Stimulated activated CD4-positive, alpha-beta T cell treated with anti-CD3 and anti-CD28 coated beads, Interleukin-15, amount 100 ng/mL, for 1 hour (primary cell): ENCODE measurements at places on chromosomes 1 and 21.

GRCh38 chr21:19286876-19287275 is 883.3 kb upstream of the TMPRSS15 start:
- no peak for DNase-seq

GRCh38 chr1:168285521-168285790 is 4.8 kb downstream of the TBX19 start:
- DNase-seq = no peak

- DNase-seq = no peak
Observed at GRCh38 chr1:64363111-64363510, 106.8 kb upstream of the CACHD1 start.

DNA sequence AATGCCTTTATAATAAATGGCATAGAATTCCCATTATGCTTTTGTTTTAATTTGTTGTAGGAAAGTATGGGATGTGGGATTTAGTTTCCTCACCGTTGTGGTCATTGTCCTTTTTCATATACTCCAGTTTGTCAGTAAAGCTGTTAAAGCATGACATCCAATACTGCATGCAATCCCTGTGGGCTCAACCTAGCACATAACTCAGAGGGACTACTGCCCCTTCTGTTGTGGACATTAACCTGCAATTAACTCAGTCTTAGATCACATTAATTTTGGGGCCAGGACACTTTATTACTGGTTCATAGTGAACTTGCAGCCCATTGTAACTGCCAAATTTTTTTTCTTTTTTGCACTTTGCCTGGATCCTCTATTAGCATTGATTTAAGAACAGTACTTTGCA is 112.5 kb downstream of the DNM3 start:
- no peak for DNase-seq

- DNase-seq = no peak
Observed at GRCh38 chr1:85315789-85316188, 39.4 kb upstream of the BCL10 start.

GRCh38 chr1:168032029-168032428 is 95.2 kb upstream of the MPC2 start:
- no peak for DNase-seq

DNA sequence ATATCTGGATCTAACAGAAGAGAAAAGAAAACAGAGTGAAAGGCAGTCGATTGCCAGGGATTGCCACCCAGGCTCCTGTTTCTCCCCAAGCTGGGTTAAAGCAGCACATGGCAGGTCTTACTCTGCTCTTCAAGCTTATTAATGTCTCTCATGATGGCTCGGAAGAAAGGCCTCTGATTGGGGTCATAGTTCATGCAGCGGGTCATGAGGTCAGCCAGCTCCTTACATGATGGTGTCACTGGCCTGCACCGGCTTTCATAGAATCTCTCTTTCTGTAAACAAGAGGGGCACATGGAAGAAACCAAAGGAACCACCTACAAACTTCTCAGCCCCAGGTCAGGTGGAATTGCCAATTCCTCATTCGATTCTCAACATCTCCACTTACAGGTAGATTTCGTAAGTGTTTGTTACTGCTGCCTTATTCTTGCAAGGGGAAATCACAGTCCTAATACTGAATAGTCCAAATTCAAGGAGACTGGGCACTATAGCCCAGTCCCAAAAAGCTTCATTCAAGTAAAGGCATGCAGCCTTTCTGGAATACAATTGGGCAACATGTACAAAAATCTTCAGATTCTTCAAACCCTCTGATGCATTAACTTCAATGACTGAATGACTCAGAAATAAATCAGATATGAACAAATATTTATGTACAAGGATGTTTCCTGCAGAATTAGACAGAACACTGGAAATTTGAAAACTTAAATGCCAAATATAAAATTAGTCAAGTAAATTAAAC is 96.6 kb downstream of the RAVER2 start:
- DNase-seq = no peak

DNA sequence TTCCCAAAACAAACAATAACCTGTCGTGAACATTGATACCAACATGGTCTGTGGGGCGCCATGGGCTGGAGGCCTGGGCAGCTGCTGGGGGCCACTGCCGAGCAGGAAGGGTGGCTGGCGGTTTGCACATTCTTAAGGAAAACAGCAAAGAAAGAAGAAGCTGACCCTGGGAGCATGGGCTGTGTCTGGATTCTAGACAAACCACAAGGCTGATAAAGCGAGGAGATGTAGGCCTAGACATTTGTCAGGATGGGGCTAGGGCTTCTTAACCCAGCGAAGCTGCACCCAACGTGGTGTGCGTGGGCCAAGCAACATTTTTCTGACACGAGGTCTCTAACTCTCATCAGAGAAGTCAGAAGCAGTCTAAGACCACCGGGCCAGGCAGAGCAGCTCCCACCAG is 322.1 kb upstream of the VAMP3 start:
- DNase-seq = no peak

GRCh38 chr1:93729502-93729901 is 47.9 kb upstream of the BCAR3 start:
- DNase-seq = no peak

GRCh38 chr1:78360584-78360983 is 130.2 kb upstream of the PTGFR start:
- DNase-seq = no peak

GRCh38 chr1:223482766-223483165 is 89.6 kb downstream of the CCDC185 start:
- no peak for DNase-seq

- DNase-seq = no peak
Observed at GRCh38 chr21:41250519-41250918, 66.1 kb upstream of the FAM3B start.

DNA sequence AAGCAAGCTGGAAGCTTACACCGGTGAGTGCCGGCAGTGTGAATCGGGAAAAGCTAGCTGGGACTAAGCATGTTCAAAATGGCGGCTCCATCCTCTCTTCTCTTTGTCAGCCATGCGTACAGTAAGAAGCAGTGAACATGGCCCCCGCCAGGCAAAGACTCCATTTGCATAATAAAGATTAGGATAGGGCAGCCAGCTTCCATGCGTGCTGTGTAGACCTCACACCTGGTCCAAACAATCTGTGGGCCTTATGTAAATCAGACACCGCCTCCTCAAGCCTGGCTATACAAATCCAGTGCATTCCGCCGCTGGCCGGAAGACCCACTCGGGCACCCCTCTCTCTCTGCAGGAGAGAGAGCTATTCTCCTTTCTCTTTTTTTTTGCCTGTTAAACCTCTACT is 150.3 kb downstream of the TIAM1 start:
- no peak for DNase-seq

DNA sequence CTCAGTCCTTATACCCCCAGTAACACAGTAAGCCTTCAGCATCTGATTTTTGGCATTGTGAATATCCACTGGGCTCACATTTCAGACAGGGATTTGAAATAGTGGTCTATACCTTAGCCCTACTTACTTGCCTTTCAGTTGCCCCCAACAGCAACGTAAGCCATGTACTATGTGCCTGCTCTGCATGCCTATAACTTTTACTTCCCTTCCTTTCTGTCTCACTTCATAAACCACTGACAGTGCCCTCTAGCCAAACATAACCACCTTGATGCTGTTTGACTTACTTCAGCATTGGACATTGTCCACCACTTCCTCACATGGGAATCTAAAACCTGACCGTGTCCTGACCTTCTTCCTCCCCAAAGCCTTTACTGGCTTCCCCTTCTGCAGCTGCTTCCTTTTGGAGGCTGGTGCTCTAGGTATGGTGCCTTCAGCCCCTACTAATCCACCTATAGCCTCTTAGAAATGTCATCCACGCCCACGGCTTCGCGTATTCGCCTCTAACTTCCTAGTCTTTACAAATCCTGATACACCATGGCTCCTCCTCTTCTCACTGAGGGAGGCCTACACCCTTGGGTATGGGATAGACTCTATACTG is 3.6 kb upstream of the ZNF672 start:
- no peak for DNase-seq

DNA sequence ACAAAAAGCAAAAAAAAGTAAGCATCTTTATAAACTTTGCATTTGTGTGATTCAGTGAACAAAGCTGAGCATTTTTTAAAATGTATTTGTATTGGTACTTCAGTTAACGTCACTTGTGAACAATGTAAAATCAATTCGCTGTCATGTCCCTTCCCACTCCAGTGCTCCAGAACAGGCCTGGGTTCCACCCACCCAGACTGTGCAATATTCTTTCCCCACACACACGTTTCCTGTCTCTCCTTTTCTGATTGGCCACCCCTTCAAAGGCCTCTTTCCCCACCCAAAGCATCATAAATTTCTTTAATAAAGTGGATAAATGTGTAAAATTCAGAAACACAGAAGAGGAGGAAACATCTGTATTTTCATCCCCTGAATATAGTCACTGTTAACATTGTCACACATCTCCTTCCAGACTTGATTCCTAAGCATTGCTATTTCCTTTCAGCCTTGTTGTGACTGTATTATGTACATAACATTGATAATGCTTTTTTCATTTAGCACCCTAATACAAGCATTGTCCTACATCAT is 12.0 kb downstream of the CLEC20A start:
- no peak for DNase-seq

DNA sequence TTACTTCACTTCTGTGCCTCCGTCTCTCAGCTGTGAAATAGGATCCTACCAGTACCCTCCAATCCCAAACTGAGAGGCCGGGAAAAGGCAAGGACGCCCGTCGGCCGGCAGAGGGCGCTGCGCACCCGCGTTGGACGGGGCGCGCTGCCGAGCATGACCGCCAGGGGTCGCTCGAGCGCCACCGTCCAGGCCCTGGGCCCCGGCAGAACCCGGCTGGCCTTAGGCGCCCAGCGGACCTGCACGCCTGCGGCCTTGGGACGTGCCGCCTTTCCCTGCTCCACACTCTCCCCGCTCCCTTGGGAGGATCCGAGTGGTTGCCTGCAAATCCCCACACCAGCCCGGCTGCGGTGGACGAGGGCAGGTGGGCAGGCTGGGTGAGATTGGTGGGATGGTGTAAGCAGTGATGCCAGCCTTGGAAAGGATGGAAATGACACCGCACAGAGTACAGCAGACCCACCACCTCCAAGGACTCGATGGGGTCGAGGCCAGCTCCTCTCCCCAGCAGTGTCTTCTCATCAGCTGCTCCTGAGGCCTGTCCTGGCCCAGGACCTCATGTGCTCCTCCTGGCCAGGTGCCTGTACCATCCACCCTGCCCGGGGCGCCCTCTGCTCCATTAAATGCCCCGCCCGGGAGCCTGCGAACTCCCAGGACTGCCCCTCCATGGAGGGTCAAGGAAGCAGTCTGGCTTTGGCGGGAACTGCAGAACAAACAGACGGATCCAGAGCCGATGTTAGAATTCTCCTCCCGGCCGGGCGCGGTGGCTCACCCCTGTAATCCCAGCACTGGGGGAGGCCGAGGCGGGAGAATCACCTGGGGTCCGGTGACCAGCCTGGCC is 47.4 kb upstream of the LBR start:
- DNase-seq = peak; percentile 59

- no peak for DNase-seq
Observed at GRCh38 chr1:166490437-166490991, 323.7 kb upstream of the FAM78B start.

DNA sequence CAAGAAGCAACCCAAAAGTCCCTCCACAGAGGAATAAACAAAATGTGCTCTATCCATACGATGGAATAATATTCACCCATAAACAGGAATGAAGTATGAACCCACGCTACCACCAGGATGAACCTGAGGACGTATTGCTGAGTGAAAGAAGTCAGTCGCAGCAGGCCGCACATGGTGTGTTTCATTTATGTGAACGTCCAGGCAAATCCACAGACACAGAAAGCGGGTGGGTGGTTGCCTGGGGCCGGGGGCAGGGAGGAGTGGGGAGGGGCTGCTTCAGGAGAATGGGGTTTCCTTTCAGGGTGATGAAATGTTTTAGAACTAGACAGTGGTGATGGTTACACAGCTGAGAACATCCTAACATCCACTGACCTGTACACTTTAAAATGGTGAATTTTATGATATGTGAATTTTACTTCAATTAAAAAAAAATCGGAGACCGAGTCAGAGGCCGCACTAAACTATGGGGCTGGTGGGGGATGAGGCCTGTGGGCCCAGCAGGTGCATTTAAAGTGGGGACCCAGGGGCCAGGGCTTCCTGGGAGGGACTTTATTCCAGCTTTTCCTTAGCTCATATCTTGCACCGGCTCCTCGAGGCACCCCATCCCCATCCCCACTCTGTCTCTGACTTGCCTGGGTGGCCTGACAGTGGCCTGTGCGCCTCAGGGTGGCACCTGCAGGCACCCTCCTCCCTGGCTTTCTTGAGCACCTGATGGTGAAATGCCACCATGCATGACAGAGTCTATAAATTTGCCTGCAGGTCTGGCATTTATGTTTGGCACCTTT is 392.6 kb upstream of the VAMP3 start:
- DNase-seq = no peak

GRCh38 chr1:229230893-229231753 is 39.8 kb upstream of the RAB4A start:
- DNase-seq = no peak

- DNase-seq = no peak
Observed at GRCh38 chr1:232822530-232822929, 17.3 kb downstream of the MAP10 start.

GRCh38 chr1:96931136-96931535 is 209.6 kb downstream of the PTBP2 start:
- no peak for DNase-seq

DNA sequence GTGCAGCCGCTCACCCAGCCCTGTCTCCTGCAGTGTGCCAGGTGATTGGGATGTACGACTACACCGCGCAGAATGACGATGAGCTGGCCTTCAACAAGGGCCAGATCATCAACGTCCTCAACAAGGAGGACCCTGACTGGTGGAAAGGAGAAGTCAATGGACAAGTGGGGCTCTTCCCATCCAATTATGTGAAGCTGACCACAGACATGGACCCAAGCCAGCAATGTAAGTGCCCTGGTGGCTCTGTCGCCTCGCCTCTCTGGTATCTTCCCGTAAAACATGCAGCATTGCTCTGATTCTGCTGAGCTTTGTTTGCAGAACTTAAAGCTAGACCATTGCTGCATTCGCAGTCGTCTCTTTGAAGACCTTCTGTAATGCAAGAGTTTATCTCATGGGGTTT is 79.2 kb downstream of the ATP5PO start:
- DNase-seq = no peak

- no peak for DNase-seq
Observed at GRCh38 chr1:216604771-216605170, 118.5 kb downstream of the ESRRG start.

DNA sequence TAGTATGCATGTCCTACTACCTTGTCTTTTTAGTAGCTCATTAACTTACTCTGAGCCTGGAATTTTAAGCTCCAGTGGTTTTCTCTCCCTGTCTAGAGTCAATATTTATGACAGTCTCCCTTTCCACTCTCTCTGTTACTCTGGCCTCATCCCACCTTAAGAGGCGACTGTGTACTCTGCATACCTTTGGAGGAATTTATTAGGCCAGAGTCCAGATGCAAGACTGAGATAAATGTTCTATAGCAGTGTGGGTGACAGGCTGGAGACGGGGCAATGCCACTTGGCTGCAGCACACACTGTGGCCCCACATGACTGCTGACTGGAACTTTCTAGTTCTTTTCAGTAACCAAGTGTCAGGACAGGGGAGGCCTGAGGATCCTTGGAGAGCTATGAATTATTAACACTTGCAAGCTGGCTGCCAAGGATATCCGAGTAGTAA is 4.1 kb upstream of the PDZK1 start:
- no peak for DNase-seq

- DNase-seq = no peak
Observed at GRCh38 chr1:59997479-59998115, 71.0 kb upstream of the CYP2J2 start.

- no peak for DNase-seq
Observed at GRCh38 chr1:85450832-85451231, 14.1 kb downstream of the DDAH1 start.
